ENCODE measurements at places on chromosomes 4 and X.

DNA sequence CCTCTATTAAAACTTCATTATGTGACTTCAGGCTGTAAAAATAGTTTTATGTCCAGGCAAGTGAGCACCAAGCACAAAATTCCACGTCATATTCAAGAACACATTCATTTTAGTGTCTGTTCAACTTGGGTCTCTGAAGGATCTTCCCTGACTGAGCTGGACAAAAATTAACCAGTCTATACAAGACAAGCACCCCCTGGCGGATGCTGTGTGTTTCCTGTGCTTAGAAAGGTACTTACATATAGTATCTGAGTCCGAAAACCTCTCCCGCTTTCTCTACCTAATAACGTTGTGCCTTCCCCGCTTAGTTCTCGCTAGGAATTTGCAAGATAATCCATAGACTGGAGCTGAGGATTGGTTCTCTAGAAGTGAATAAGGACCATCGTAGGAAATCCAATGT, 2214.5 kb upstream of the TENM3 start:
- peak; percentile 20 for DNase-seq

- DNase-seq: no peak
These were observed 63.4 kb upstream of the PRRG3 start for GRCh38 chrX:151631822-151632221.

DNA sequence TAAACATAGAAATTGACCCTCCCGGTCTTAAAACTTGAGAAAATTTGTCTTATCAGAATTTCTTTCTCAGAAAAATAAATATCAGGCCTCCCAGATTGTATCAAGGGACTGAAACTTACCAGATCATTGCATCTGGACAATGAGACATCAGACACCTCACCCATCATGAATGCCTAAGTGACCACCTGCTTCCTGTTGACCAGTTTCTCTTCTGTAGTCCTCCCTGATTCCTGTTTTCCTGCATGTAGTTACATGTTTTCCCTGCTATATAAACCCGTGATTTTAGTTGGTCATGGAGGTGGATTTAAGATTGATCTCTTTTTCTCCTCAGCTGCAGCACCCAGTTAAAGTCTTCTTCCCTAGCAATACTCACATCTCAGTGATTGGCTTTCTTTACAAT, 548.1 kb downstream of the PPP4R3C start:
- DNase-seq: no peak

DNA sequence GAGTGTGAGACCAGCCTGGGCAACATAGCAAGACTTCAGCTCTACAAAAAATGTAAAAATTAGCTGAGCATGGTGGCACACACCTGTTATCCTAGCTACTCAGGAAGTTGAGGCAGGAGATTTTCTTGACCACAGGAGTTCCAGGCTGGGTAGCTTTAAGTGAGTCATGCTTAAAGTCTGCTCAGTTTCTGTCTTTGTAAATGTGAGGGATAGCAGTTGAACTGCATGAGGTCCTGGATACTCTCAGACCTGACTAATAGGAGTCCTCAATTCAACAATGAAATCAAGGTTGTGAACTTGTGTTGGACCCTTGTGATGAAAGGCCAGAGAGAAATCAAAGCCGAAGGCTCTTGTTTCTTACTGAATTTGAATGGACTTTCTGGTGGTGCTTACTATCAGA, 45.2 kb downstream of the STARD8 start:
- no peak for DNase-seq

GRCh38 chr4:27934871-27935270, 1074.2 kb downstream of the STIM2 start:
- no peak for DNase-seq

DNA sequence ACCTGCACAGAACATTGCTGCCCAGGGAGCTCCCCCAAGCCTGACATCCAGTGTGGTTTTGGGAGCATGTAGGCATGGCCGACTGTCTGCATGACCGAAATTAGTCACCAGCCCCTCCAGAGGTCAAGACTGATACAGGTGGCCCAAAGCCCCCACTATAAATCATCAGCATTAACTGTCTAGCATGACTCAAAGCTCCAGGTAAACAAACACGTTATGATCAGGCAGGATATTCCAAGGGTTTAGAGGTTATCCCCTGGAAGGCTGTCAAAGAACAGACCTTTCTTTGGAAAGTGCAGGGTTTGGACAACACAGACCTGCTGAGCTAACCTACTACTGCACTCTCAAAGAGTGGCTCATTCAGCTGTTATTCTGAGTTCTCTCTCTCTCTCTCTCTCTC, 2.1 kb upstream of the FAM9A start:
- no peak for DNase-seq

- no peak for DNase-seq
These were observed 7.2 kb upstream of the ADD1 start for GRCh38 chr4:2836391-2836859.

GRCh38 chr4:141467225-141467624, 169.2 kb upstream of the IL15 start:
- DNase-seq: no peak

GRCh38 chr4:122946142-122946541, 23.7 kb upstream of the NUDT6 start:
- DNase-seq: no peak

DNA sequence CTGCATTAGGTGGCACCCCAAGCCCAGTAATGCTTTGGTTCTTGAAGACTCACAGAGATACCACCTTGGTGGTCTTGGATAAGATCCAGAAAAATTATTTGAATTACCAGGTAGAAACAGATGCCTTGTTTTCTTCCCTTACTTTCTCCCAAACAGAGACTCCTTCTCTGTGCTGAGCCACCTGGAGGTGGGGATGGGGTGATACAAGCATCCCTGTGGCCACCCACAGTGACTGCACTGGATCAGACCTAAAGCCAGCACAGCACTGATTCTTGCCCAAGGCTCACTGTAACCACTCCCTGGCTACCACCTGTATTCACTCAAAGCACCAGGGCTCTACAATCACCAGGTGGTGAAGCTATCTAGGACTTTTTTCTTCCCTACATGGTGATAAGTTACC, 156.8 kb downstream of the TEX13A start:
- no peak for DNase-seq

DNA sequence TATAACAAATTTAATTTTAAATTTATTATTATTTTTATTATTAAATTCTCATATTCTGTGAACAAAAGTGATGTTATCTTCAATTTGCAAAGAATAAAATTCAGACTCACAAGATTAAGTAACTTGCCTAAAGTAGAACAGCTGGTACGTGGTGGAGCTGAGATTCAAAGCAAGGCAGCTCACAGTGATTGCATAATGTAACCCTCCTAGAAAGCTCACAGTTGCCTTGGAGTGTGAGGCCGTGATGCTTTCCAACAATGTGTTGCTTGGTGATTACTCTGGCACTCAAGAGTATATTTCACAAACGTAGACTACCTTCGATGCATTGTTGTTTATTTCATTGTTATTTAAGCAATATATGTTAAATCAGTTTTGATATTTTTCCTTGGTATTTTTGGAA, 1039.2 kb upstream of the PABPC4L start:
- no peak for DNase-seq

DNA sequence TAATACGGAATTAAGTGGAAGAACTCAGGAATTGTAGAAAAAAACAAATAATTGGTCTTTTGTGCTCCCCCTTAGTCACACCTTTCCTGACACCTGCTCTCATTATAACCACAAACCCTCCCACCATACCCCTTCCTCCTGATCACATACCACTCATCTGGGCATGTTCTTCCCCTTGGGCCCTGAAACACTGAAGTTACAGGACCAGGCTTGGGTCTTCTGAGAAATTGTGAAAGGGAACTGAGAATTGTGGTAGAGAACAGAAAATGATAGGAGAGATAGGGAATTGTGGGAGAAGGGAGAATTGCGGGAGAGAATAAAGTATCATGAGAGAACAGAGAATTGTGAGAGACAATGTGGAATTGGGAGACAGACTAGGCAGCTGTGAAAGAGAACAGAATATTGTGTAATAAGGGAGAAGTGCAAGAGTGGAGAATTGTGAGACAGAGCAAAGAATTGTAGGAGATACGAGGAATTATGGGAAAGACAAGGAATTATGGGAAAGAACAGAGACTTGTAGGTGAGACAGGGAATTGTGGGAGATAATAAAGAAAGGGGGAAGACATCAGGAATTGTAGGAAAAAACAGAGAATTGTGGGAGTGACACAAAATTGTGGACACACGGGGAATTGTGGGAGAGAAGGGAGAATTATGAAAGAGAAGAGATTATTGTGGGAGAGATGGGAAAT, 2.7 kb upstream of the HCCS start:
- no peak for DNase-seq

GRCh38 chr4:183522821-183523220, 18.0 kb downstream of the ING2 start:
- DNase-seq: no peak

- DNase-seq: no peak
These were observed 109.4 kb upstream of the CBLL2 start for GRCh38 chrX:22163326-22163725.

- DNase-seq: peak; percentile 7
These were observed 99.3 kb upstream of the ARMCX2 start for GRCh38 chrX:101759000-101759399.

Data from SK-N-DZ (cell line).